ENCODE measurements at places on chromosomes 12 and 14.

DNA sequence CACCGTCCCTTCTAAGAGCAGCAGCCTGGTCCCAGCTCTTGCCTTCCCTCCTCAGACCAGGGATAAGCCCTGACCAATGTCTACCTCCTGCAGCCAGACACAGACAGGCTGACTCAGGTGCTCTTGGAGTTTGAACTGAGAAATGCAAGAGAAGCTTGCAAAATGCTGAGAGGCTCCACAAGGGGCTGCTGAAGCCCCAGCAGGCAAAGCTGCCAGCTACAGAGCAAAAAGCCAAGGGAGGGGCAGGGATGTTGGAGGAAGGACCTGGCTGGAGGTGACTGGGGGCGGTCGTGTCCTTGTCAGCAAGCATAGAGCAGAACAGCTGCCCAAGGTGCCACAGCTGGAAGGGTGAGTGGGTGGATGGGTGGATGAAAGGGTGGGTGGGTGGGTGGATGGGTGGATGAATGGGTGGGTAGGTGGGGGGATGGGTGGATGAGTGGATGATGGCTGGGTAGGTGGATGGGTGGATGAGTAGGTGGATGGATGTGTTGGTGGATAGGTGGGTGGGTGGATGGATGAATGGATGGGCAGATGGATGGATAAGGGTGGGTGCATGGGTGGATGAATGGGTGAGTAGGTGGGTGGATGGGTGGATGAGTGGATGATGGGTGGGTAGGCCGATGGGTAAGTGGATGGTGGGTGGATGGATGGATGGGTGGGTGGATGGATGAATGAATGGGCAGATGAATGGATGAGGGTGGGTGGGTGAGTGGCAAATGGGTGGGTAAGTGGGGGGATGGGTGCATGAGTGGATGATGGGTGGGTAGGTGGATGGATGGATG, 4.0 kb upstream of the INF2 start:
- DNase-seq = no peak

GRCh38 chr14:104682107-104682593, 7.3 kb upstream of the INF2 start:
- no peak for DNase-seq

- DNase-seq = no peak
Observed at GRCh38 chr12:65800937-65801336, 23.3 kb upstream of the HMGA2 start.

DNA sequence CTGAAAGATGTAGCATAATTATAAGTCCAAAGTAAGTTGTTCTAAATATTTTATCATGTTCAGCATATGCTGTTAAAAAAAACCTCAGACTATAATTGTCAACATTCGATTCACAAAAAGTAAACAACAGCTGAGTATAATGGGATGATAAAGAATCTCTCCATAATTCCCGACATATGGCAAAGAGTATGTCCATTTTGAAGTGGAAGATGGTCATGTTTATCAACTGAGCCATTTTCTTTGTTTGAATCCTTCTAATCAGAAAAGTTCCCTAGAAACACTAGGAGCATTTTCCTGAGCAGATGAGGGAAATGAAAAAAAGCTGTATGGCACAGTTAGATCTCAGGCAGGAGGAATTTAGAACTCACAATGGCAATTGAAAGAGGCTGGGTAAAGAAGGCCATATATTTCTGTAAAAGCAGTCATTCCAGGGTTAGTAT, 192.1 kb upstream of the AMIGO2 start:
- no peak for DNase-seq

DNA sequence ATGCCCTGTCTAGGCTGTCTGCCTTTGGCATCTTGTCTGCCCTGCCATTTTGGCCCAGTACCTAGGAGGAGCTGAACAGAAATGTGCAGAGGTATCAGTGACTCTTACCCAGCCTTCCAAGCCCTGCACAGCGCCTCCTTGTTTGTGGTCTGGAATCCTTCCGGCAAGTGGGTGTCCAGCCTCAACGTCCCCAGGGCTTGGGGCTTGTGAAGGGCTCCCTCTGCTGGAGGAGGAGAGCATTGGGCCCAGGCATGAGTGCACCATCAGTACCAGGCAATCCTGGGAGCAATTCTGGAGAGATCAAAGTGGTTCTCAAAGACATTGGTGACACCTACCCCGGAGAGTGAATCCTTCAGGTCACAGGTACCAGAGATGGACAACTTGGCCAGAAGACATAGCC, 2.4 kb upstream of the TCL1B start:
- no peak for DNase-seq

- no peak for DNase-seq
Observed at GRCh38 chr12:116210762-116211161, 66.7 kb downstream of the MED13L start.

DNA sequence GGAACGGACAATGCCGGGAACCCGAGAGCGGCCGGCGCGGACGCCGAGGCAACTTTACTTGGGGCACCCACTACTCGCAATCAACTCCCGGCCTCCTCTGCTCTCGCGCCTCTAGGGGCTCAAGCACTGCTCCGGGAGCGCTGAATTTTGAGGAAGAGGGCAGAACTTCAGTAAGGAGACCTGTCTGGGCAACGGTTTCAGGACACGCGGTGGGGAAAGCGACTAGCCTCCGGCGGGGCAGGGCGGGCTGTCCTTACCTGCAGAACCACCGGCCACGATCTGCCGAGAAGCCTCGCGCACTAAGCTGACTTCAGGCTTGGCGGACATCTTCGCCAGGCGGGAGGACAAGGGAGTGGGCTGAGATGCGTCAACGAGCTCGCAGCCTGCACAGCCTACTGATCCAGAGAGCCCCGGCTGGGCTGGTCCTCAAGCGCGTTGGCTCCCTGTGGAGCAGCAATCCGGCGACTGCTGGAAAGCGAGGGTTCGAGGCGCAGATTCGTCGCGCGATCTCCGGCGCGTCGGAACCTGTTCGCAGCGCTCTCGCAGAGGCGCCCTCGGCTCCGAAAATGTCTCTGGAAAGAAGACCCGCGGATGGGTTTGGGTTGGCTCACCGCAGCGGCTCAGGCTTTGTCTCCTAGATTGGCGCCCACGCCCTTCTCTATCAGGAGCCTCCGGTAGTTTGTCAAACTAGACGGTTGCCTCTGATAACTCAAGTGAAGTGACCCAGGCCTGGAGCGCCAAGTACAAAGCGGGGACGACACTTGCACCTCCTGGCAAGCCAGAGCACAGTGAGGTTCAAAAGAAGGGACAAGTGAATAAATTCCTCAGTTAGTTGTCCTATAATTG, at the start of gene SLC25A21:
TSS of gene SLC25A21 (minus strand) at position 583 of the 846 bp plus-strand sequence.
- DNase-seq = peak; percentile 75

DNA sequence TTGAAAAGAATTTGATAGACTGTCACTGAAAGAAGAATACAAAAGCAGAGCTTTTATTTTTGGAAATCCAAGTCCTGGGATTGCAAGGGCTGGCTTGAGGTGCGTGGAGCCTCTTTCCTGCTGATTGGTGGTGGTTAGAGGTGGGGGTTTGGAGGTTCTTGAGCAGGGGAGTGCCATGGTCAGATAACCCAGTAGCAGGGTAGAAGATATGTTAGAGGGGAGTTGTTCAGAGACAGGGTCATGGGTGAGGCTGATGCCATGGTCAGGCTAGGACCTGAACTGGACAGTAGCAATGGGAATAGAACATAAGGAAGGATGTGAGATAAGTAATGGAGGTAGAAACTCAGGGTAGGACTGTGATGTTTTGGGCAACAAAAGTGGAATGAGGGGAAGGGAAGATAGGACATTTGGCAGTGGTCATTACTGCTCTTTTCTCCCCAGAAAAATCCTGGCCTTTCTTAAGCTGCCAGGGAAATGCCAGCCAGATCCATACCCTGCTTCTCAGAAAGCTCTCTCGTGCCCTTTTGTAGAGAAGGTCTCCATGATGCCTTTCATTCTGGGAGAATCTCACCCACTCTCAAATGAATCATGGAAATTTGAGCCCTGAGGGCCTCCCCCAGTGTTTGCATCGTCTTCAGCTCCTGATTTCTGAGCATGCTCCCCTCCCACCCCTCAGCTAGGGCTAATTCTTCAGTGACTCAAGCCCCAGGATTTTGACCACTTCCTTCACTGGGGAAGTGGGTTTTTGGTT, 9.5 kb downstream of the EMP1 start:
- no peak for DNase-seq

DNA sequence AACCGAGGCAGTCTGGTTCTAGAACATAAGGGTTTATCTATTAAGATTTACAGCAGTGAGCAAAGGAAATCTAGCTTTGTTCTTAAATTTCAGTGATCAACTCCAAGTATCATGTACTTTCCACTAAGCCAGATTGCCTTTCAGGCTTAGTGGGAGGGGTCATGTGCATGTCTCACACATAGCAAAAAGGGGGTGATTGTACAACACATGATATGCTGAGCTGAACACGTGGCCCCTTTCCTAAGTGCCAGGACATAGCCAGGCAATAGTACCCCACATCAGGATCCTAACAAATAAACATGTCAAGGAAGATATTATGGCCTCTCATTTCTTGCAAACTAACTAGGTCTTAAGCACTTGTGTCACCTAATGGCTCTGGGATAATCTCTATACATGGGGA, 347.2 kb downstream of the C12orf75 start:
- DNase-seq = no peak

DNA sequence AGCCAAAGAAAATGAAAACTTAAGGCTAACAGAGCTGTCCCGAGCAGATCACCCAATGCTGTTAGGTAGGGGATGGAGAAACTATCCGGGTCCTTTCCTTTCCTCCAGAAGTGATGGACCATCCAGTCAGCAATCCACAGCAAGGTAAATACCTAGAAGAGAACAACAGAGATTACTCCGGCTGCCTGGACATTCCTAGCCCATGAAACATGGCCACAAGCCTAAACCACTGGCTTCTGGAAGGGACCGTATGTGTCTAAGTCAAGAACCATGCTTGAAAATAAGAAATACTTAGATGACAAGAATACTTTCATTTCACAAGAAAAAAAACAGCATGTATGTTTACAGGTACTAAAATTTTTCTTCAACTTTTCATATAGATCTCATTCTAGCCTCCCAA, 152.9 kb downstream of the SLC41A2 start:
- DNase-seq = no peak

DNA sequence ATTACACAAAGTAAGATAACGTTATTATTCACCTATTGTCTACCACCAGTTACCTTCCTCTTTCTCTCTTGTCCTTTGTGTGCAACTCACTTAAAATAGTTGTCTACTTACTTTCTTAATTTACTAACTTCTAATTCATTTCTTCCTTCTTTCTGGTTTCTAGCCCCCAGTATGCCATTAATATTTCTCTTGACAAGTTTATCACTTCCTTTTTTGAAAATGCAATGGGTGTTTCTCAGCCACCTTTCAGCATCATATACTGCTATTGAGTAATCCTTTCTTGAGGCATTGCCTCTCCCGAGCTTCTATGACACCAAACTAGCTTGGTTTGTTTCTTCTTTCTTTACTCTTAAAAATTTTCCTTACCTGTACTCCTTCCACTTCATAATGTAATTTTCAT, 633.6 kb downstream of the TMTC2 start:
- DNase-seq = no peak

DNA sequence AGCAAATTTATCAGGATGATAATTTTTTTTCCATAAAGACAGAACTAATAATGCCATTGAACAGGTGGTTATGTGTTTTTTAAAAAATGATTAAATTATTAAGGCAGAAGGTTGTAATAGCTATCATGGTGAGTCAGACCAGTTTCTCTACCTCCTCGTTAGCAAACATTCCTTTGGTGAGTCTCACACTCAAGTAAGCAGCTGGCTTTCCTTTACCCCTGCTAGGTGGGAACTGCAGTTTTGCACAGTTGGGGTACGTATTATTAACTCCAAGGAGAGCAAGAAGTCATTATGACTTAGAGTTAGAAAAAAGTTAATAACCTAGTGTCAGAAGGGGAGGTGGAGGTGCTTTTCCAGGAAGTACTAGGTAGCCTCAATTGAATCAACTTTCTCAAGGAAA, 165.3 kb downstream of the SNAPC1 start:
- DNase-seq = no peak

GRCh38 chr14:60165547-60165876, 314 bp upstream of the DHRS7 start:
- DNase-seq = no peak

GRCh38 chr14:96081767-96082400, 42.7 kb downstream of the C14orf132 start:
- DNase-seq = no peak
